ENCODE measurements at places on chromosomes 1 and 21.

DNA sequence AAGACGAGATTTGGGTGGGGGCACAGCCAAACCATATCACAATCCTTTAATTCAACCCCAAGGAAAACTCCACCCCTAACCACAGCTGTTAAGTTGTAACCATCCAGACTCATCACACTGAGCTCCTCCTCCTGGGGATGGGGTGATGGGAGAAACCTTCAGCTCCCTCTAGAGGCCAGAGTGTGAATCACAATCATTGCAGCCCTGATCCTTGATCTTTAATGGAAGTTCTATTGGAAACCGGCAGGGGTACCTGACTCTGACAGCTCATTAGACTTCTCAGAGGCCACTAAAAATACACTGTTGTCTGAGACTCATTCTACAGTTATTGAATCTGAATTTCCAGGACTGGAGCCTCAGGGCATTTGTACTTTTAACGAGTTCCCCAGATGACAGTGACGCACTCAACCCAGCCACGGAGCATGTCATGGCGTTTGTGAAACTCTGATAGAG, 127.2 kb downstream of the IGSF21 start:
- DNase-seq, result no peak

DNA sequence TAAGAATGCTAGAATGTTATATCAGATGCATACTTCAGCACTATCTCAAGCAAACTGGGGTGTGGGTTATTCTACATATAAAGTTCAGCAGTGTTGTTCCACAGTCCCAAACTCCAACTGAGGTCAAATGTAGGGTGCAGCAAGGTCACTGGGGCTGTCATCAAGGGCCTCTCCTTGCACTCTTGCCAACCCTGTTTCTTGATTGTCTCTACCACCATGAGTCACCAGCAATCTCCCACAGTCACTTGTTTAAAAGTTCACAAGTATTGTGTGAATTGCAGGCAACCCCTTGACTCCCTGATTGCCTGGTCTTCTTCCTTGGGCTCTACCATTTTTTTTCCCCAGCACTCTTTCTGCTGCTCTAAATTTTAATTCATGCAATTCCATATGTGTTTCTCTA, 10.6 kb downstream of the METTL18 start:
- DNase-seq, result no peak

DNA sequence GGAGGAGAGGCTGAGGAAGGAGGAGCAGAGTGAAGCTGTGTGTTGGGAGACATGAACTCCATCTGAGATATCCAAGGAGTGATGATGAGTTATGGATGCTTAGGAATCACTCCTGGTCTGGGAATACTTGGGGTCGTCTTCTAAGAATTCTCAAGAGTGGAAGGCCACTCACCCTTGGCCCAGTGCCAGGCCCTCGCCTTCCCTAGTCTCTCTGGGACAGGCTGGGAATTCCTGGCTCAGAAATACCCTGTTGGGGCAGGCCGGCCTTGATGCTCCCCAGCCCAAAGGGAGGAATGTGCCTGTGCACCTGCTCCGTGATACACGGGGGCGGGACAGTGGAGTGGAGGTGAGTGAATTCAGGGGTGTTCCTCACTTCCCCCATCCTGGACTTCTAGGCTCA, 12.6 kb upstream of the LMNA start:
- no peak for DNase-seq

GRCh38 chr1:4681026-4681425, 26.6 kb downstream of the AJAP1 start:
- no peak for DNase-seq

DNA sequence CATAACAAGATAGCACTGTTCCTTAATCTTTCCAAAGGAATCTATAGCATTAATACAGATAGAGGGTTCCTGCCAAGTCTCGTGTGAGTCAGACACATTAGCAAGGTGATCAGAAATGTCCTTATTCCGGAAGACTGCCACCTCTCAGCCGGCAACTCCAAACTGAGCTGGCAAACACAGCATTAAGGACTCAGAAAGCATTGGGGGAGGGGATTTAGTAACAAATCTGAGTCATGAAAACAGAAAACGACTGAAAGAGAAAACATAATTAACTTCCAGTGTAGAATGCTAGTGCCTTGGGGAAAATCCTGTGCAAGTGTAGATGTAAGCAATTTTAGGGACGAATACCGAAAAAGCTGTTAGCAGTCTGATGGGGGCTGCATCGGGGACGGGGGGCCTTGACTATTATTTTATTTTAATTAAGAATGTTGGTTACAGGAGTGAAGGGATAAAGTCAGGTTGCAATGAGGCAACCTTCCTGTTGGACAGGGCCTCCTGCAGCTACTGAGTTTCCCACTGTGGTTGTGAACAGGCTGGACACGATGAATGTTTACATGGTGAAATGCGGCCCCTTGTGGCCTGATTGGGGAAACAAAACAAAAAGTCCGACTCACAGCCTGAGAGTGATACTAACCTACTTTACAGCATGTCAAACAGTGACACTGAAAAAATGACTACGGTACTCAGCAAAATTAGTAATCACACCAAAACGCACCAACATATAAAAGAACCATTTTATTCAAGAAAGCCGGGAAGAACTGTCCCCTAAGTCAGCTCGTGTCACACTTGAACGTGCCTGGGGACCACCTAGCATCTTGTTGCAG, 20.7 kb downstream of the MIS18A start:
- no peak for DNase-seq

GRCh38 chr1:51924455-51924854, 45.9 kb upstream of the NRDC start:
- DNase-seq, result no peak

GRCh38 chr1:107480548-107481415, 339.9 kb downstream of the NTNG1 start:
- no peak for DNase-seq

GRCh38 chr1:117015724-117016123, 14.2 kb downstream of the CD101 start:
- DNase-seq, result no peak

DNA sequence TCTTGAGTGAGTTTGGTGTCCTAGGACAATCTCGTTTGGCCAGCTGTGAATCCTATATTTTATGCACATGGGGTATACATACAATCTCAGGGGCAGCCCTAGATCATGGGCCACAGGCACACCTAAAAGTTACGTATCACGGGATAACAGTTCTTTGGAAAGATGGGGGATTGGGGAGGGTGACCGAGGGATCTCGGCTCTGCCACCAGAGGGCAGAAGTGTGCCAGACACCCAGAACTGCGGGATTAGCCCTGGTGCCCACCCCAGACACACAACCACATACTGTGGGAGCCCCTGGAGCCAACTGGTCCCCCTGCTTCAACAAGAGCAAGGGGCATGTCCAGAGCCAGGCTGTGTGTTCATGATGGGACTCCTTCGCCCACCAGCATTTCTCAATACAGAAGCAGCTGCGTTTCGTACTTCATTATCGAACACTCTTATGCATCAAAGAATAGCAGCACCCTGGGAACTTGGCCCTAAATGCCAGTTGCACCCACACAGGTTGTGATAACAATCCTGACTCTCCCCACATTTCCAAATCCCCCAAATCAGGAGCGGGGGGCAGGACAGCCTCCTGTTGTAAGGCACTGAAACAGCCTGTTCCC, 37.4 kb downstream of the TMCO4 start:
- DNase-seq, result no peak

GRCh38 chr1:219906924-219907771, 21.2 kb downstream of the SLC30A10 start:
- no peak for DNase-seq

DNA sequence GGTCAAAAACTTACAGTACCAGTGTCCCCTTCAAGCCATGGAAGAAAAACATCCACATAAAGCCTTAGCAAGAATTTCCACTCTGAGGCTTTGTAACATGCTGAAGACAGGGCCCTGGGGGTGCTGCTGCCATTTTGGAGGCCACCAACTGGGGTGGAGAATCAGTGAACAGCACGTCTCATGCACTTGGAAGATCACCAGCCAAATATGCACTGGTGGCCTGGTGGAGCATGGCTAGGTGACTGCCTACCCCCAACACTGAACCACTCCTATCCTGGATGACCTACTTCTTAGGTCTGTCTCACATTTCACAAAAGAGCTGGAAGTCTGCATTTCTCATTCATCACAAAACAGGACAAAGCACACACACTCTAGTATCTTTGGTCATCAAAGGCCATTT, 126.4 kb downstream of the COL24A1 start:
- no peak for DNase-seq

- DNase-seq, result no peak
Measured at GRCh38 chr1:204751883-204752687, 66.5 kb upstream of the LRRN2 start.

DNA sequence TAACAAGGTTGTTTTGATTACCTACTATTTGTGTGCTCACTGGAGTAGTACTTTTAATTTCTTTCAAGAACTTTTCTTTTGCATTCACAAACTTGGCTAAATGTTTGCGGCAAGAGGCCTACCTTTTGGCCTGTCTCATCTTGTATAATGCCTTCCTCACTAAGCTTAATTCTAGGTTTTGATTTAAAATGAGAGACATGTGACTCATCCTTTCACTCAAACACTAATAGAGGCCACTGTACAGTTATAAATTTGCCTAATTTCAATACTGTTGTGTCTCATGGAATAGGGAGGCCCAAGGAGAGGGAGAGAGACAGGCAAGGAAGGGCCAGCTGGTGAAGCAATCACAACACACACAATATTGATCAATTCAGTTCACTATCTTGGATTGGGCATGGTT, 66.1 kb downstream of the ZNF644 start:
- no peak for DNase-seq

GRCh38 chr1:77156214-77156613, 63.0 kb downstream of the PIGK start:
- DNase-seq, result no peak

DNA sequence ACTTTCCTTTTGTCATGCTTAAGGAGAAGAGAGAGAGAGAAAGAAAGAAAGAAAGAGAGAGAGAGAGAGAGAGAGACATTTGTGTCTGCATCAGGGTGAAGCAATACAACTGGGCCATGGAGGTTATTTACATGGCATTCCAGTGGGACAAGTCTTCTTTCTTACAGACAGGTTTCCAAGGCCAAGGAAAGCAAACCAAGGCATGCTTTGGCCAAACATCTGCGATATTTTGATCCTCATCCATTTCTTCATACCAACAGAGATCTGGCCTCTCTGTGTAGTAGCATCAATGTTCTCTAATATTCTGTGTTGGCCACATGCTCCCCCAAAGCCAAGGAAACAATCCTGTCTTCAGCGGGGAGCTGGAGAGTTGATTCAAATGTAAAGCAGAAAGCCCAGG, 292.1 kb downstream of the SETD4 start:
- DNase-seq, result no peak

- no peak for DNase-seq
Measured at GRCh38 chr1:208252836-208253576, 8.8 kb upstream of the PLXNA2 start.

- DNase-seq, result no peak
Measured at GRCh38 chr1:67446893-67447292, 16.7 kb upstream of the SERBP1 start.

GRCh38 chr1:215489771-215490565, 77.1 kb upstream of the KCTD3 start:
- no peak for DNase-seq

DNA sequence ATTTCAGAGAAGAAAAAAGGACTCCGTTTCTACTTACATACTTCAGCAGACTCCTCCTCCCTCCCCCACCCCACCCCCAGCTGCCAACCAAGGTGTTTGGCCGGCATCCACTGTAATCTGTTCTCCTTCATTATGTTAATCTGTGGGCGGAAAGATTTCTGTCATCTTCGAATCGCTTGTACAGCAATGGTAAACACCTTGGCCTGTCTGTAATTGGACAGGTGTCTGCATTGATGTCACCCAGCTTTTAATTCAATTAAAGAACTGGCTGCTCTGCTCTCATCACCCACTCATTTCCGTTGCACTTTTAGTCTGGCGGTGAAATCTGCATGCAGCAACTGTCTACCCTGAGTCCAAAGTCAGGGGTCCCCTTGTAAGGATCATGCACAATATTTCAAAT, 368.6 kb downstream of the USH2A start:
- DNase-seq, result no peak

DNA sequence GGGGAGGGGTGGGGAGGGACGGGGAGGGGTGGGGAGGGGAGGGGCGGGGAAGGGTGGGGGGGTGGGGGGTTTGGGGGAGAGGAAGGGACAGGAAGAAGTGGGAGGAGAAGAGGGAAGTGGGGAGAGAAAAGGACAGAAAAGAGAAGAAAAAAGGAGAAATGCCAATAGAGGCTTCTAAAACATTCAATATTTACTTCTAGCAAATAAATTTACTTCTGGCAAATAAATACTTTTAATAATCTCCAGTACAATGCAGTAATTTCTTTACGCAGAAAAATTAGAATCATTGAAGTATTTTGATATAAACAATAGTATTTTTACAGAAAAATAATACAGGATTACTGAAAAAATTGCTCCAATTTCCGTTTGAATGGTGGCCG, 9.4 kb upstream of the GPR161 start:
- DNase-seq, result no peak

DNA sequence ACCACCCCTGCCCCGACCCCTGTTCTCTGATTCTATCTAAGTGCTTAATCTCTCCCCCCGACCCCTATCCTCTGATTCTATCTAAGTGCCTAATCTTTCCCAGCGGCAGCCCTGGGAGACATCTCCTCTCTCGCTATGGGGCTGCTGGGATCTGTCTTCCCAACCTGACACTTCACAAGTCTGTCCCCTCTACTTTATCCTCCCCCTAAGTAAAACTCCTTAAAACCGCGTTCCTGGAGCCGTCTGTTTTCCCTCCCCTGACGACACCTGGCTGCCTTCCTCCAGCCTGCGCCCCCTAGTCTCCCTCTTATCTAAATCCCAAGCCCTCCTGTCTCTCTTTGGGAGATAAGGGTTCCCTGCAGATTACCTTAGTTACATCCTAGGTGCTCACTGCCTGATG, 30.5 kb downstream of the EPHB2 start:
- no peak for DNase-seq

GRCh38 chr1:198598796-198599321, 40.0 kb upstream of the PTPRC start:
- DNase-seq, result no peak

DNA sequence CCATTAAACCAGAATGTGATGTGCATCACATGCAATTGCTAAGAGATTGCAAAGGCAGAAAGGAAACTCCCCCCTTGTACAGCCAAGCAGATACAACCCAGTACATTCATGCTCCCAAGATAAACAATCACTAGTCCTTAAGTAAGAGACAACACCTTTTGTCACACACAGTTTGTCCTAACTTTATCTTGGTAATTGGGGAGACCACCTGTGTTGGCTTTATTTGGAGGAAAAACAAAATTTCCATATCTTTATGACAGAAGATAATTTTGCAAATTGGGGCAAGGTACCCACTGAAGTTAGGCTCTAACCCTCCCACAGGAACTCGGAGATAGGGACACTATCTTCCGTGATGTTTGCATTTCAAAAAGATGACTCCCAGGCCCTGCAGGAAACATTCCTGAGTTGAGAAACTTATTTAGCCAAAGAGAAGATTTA, 175.0 kb upstream of the TNR start:
- DNase-seq, result no peak

- no peak for DNase-seq
Measured at GRCh38 chr1:229380536-229381160, 37.8 kb upstream of the CCSAP start.

Data from stimulated activated CD8-positive, alpha-beta memory T cell treated with anti-CD3 and anti-CD28 coated beads, Interleukin-4, amount 100 ng/mL, for 1 hour (primary cell).